ENCODE measurements at places on chromosomes 16 and 17. TPM values are rescaled to one million over a fixed set of nuclear protein-coding genes. Genes with fewer than 3 reads are reported as not detected.

The ENPP7 gene
- total RNA-seq: not detected

The PRKCB gene
- total RNA-seq: 6.7 TPM

The HSD11B2 gene
- total RNA-seq: 7.8 TPM

The MAPT gene
- total RNA-seq: 14.1 TPM

The STXBP4 gene
- 28.4 TPM for total RNA-seq

The NKD1 gene
- total RNA-seq: 15.7 TPM

The PRSS21 gene
- total RNA-seq: not detected

The LPO gene
- 6.4 TPM for total RNA-seq

The TM4SF5 gene
- total RNA-seq: not detected

The CASKIN1 gene
- 1.0 TPM for total RNA-seq

The RPL38 gene
- total RNA-seq: 722 TPM

The ZSCAN10 gene
- total RNA-seq: not detected

The KRT222 gene
- not detected for total RNA-seq

The FAM83G gene
- 10.2 TPM for total RNA-seq

The KRTAP1-5 gene
- not detected for total RNA-seq

The HSD3B7 gene
- 15.9 TPM for total RNA-seq

The KRT24 gene
- total RNA-seq: 0.31 TPM

The CLDN7 gene
- total RNA-seq: 22.2 TPM

The GUCY2D gene
- not detected for total RNA-seq

The KRT9 gene
- not detected for total RNA-seq

The C1QTNF8 gene
- not detected for total RNA-seq

The MYO15A gene
- 0.21 TPM for total RNA-seq

The CCL7 gene
- total RNA-seq: not detected

The RCVRN gene
- not detected for total RNA-seq

The ERI2 gene
- 25.7 TPM for total RNA-seq

The CES1 gene
- 0.72 TPM for total RNA-seq

The CDH13 gene
- total RNA-seq: 106 TPM

The EVPL gene
- 42.3 TPM for total RNA-seq

The MT1X gene
- 55.9 TPM for total RNA-seq

The OTOP2 gene
- not detected for total RNA-seq

The AGRP gene
- not detected for total RNA-seq

The AATF gene
- total RNA-seq: 15.6 TPM

The NPTX1 gene
- total RNA-seq: 0.31 TPM

The CNTNAP1 gene
- 14.7 TPM for total RNA-seq

The CPNE7 gene
- total RNA-seq: not detected

The NXPH3 gene
- 1.8 TPM for total RNA-seq

The KRTAP4-5 gene
- not detected for total RNA-seq

All from tongue (tissue), 3 donors.